ENCODE measurements at places on chromosomes 12 and 14.

GRCh38 chr12:40212566-40212965 is 12.2 kb upstream of the LRRK2 start:
- no peak for DNase-seq

DNA sequence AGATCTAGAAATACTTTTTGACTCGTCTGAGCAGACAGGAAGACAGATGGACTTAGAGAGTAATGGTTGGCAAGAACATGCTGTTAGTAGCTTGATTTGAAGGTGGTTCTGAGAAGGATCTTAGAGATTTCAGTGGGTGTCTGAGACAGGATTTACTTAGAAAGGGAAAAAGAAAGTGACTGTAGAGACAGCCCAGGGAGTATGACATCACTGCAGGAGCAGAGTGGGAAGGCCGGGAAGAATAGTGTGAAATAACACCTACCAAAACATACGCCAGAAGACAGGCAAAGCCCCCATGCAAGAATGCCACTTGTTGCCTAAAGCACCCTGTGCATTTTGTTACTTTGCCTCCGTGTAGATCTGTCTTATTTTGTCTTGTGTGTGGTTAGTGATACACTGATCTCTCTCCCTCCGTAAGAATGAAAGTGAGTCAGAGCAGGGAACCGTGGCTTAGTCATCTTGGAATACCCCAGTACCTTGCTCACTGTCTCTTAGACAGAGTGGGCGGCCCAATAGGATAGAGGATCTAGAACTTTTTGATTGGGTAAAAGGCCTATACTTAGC is 161.3 kb upstream of the IFNG-AS1 start:
- peak; percentile 3 for DNase-seq

DNA sequence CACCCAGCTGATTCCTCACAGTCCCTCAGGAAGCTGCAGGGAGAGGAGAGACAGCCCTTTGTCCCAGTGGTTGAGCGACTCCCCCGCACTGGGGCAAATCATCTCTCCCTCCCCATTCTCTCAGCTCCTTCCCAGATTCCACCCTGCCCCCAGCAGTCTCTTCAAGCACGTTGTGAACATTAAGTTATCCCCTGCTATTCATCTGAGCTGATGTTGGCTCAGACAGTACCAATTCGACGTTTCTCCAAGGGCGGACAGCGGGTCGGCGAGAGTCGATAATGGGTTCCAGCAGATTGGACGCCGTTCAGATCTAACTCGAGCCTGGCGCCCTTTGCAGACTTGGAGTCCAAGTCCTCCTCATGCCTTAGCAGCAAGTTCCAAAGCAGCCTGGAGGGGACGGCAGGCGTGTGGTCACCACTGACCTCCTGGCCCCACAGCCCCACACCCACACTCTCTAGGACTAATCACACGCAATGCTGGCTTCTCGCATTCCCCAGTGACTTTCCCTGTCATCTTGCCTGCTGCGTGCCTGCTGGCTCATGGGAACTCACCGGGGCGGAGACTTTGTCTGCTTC is 245.9 kb downstream of the CHST11 start:
- DNase-seq = no peak

DNA sequence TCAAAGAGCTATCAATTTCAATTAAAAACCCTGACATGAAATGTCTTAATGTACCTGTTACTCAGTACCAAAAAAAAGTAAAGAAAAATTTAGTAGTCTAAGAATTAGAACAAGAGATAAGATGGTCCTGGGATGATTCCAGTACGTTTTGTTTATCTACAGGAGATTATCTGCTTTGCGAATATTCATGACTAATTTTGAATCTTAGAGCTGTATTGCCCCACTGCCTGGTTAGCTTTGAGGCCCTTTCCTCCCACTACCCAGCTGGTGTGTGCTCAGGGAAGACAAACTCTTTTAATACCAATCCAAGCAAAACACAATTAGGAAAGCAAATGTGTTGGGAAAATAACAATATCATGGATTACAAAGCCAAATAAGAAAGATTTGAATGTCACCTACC is 263.5 kb downstream of the FOXG1 start:
- no peak for DNase-seq

DNA sequence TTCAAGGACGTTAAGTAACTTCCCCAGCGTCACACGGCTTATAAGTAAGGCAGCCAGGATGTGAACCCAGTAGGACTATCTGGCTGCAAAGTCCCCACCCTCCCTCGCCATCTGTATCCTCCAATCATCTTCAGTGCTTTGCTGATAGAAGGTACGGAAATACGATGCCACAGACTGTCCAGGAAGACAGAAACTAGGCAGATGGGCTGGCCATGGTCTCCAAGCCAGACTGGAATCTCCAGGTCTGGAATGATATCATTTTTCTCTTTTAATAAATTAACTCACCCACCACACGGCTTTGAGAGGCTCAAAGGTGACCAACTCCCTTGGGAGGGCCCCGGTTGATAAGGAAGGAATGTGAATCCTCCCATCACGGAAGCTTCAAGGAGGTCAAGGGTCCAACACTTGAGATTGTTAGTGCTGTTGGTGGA is 16.3 kb upstream of the BDKRB1 start:
- DNase-seq = no peak

- no peak for DNase-seq
These were observed 96.7 kb downstream of the RMST start for GRCh38 chr12:97559267-97559666.

DNA sequence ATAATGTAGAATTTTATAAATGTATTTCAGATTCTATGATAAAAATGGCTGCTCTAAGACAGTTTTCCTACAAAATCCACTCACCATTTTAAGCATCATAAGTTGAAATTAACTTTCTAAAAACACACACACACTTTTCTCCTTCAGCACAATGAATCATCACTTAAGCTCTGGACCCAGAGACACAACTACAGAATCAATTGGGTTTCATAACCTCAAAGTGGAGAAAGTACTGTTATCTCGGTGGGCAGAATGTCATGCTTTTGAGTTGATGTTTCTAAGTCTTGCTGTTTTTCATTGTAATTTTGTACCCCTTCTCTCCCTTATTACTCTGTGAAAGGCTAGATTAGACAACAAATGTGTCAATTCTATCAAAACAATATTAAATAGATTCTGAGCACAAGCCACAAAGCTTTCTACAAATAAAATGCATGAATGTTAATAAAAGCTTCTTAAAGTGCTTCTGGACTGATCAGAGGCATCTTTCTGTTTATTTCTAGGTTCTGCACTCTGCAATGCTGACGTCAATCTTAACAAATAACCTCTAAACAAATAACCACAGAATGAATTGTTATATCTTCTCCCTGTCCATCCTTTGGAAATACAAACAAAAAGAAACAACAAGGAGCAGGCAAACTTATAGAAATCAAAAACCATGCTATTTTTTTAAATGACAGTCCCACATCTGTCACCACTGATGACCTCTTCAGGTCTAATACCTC is 8.2 kb downstream of the IPO8 start:
- DNase-seq = no peak

DNA sequence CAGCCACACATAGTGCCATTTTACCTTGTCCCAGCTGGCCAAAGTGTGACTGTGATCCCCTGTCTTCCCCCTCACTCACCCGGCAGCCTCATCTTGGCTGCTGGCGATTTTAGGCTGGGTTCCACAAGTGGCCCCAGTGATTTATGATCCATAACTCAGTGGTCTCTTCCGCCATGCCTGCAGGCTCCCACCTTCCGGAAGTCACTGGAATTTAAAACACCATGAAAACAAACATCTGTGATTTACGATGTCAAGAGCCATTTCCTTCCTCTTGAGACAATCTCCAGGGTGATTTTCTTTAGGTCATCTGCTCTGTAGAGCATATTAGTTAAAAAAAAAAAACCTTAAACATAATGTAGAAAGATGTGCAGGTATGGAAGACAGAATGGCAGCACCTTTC is 282.3 kb downstream of the CACNA1C start:
- DNase-seq = no peak

DNA sequence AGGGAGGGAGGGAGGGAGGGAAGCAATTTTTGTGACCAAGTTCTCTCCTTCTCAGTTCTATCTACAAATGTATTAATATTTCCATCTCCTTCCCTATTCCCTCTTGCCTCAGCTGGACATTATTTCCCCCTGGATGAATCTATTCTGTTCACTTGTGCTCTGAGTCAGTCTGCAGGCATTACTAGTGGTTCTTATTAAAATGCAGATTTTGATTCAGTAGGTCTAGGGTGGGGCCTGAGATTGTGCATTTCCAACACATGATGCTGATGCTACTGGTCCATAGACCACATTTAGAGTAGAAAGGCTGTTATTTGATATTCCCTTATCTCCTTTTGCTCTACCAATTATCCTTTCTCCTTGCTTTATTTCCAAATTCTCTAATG is 40.1 kb upstream of the YAF2 start:
- DNase-seq = no peak

DNA sequence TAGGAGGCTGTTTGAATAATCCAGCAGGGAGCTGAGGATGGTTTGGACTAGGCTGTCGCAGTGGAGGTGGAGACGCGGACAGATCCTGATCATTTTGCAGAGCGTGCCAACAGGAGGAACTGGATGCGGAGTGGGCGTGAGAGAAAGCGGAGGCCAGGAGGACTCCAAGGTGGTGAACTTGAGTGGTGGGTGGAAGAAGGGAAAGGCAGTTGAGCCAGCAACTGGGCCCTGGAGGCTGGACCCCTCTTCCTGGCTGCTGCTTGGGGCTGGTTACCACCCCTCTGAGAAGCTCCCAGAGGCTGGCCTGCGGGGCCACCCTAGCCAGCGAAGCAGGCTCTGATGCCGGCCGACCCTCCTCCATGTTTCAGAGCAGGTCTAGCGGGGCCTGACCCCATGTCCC is 56.8 kb upstream of the KCNA1 start:
- DNase-seq = no peak

DNA sequence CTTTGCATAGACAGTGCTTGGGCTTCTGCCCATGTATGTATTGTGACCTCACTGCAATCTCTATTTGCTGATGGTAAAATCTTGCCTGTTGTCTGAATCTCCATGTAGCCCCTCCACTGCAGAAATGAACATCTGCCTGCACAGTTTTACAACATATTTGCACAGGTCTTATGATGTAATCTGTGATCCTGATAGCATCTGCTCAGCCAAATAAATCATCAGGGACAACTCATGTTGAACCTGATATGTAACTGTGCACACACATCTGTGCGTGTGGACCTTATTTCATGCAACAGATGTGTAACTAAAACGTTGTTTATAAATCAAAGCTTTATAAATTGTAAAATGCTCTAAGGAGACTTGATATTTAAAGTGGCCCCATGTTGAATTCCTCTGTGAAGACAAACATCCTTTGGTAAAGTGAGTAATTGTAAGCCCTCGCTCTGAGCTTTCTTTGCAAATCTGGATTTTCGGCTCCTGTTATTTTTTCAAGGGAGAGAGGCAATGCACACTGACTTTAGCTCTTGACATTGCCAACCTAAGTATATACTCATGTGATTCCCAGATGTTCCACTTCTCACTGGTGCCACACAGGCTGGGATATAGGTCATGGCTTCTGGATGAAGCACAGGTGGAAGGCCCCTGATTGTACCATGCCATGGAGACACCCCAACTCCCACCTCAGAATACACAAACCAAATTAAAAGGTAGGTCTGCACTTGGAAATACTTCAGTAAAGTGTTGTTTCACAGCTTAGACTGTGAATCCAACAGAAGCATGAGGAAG is 371.3 kb downstream of the GRIN2B start:
- DNase-seq = no peak

DNA sequence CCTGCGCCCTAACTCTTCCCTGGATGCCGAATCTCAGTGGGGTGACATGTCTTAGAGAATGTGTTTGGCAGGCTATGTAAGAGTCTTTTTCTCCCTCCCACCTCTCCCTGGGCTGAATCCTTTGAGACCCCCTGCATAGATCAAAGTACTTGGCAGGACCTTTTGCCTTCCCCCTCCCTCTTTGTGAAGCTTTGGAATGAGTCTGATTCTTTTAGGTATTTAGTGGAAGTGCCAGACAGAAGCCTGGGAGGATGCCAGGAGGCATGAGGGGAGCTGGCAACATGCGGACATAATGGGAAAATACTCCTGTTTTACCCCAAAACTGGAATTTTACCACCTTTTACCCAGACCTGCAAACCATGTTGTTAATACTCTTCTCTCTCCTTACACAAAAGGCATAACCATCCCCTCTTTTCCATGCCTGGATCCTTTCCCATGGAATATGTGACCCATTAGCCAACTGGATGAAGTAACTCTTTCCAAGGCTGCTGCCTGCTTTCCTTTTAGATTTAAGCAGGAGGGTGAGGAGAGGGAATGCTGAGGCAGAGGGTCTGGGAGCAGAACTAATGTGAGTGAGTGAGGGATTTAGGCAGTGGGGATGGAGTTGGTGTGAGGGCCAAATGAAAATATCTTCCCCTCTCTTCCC is 41.7 kb downstream of the TTLL5 start:
- DNase-seq = no peak

GRCh38 chr14:61051051-61051450 is 70.0 kb downstream of the SLC38A6 start:
- DNase-seq = no peak

DNA sequence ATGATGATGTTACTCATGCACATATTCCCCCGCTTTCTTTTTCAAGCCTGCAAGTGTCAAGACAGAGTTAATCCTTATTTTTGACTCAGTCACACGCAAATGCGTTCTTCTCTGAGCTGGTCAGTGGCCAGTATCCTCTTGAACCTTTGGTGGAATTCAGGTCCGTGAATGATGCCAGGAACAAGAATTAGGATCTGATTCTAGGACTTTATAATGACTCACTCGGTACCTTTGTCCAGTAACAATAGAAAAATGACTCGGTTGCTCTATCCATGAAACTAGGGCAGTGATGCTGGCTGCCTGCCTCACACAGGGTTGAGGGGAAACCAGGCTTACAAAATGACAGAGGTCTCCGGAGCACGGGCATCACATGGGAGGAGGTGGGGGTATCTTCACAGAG is 185.8 kb upstream of the NUDT4 start:
- DNase-seq = no peak

GRCh38 chr12:67430708-67431335 is 161.7 kb downstream of the CAND1 start:
- DNase-seq = no peak

DNA sequence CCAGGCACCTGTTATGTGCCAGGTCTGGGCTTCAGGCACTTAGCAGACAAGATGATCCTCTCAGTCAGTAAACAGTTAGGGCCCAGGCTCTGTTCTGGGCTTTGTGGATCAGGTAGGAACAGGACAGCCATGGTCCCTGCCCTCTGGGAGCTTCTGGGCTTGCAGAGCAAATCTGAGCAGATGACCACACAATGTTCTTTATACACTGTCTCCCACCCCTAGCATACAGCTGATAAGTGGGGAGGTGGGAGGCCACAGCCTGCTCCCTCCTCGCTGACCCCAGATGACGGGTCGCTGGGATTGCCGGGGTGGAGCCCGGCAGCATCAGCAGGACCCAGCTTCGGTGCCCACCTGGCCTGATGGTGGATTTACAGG is 53.1 kb upstream of the RIN3 start:
- no peak for DNase-seq
